ENCODE measurements at places on chromosomes 5 and 9.

- DNase-seq = no peak
These were observed 43.9 kb downstream of the PAM start for GRCh38 chr5:102799017-102799416.

DNA sequence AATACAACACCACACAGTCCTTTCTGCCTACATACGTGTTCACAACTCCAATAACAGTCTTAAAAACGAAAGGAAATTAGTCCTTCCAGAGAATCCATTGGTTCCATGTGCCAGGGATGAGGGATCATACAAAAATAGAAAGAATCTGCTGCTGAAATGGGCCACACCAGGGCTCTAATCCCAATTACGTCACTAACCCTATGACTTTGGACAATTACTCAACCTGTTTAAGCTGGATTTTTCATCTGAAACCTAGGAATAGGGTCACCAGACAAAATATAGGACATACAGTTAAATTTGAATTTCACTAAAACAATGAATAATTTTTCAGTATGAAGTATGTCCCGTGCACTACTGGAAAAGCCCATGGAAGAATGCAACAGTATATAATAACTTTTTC is 264.7 kb downstream of the YTHDC2 start:
- DNase-seq = no peak

DNA sequence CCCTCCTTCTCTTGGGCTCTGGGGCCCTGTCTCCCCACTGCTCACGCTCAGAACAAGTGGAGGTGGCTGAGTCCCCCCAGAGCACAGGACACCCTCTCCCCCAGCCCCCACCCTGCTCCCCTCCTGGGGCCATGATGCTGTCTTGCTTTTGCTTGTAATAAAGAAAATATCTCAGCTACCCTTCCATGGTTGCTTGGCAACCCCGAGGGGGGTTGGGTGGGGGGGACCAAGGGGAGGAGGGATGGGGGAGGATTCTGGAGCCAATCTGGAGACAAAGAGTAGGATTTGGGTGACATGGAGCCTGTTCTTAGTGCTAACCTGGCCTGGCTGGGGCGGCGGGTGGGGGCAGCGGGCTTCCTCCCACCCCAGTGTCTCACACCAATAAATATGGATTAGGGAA is 16.1 kb upstream of the CERCAM start:
- DNase-seq = no peak

GRCh38 chr9:98465799-98466198 is 210.3 kb upstream of the TBC1D2 start:
- DNase-seq = no peak

DNA sequence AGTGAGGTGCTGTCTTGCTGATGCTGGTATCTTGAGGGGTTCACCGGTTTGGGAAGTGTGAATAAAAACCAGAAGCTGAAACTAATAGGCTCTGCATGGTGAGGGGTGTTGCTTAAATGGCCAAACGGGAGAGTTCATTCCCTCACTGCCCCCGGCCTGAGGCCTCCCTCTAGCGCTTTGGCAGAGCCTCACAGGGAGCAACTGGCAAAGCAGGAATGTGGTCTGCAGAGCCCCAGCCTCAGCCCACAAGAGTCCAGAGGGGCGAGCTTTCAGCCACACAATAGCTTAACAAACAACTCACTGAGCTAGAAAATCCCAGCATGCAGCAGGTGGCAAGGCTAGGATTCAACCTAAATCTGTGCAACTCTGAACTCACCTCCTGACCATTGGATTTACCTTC is 234.8 kb downstream of the MED10 start:
- DNase-seq = no peak

DNA sequence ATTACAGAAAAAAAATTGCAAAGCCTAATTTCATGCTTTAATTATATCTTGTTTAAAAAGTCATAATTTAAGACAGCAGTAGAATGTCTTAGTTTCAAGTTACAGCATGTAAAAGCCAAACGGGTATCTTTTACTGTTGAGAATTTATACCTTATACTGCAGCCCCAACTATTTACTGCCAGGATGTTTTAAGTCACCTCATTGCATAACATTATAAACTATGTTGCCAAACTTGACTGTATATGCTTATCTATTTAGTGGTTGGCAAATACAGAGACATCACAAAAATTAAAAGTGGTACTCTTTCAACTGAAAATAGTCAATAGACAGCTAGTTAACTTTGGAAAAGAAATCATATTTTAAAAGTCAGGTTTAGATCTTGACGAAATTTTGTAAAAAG is 119.5 kb downstream of the EDIL3 start:
- DNase-seq = no peak

GRCh38 chr5:103918668-103919367 is 356.2 kb upstream of the NUDT12 start:
- DNase-seq = no peak

GRCh38 chr9:107983181-107983603 is 493.6 kb upstream of the KLF4 start:
- DNase-seq = no peak

DNA sequence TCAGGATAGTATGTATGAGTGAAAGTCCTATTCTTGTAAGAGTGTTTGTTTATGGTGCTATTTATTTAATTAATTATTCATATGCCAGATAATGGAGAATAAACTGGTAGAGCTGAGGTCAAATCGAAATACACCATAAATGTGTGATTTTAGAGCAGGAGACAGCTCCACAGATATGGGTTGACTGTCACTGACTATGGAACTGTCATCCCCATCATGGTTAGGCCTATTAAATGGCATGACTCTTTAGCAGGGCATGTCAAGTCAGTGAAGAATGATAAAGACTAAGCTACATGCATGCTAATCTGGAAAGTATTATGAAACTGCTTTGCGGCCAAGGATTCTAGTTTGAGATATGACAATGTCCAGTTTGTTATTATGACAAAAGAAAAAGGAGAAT is 658.6 kb downstream of the ISL1 start:
- no peak for DNase-seq

GRCh38 chr5:69213513-69214215 is 21.0 kb upstream of the CDK7 start:
- no peak for DNase-seq

DNA sequence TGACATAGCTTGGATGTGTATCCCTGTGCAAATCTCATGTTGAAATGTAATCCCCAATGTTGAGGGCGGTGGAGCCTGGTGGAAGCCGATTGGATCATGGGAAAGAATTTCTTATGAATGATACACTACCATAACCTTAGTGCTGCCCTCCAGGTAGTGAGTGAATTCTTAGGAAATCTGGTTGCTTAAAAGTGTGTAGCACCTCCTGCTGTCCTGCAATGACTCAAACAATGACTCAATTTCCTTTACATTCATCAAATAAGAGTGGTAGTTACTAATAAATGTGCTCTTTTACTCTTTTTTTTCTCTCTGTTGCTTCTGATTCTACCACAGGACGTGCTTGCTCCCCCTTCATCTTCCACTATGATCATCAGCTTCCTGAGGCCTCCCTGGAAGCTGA is 1696.0 kb upstream of the CDH9 start:
- no peak for DNase-seq

DNA sequence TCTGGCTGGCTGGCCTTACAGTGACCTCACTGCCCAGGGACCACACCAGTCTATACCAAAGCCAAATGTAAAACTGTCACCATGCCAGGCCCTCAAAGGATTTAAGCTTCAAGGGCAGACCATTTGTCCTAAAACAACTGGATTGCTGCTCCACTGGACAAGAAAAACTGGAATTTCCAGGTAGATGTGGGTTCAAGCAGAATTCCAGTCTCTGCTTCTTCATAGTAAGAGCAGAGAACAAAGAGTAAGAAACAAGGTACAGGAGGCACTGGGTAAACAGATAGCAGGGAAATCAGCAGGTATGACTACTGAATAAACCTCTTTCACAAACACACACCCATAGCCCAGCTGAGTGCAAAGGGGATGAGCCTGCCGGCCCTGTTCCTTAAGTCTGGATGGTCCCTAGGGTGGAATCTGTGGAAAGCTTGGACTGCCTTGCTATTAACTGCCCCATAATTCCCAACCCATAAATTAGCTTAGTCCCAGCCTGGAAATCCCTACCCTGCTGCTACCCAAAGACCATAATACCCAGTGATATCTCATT is 5.5 kb downstream of the B4GALT1 start:
- no peak for DNase-seq

DNA sequence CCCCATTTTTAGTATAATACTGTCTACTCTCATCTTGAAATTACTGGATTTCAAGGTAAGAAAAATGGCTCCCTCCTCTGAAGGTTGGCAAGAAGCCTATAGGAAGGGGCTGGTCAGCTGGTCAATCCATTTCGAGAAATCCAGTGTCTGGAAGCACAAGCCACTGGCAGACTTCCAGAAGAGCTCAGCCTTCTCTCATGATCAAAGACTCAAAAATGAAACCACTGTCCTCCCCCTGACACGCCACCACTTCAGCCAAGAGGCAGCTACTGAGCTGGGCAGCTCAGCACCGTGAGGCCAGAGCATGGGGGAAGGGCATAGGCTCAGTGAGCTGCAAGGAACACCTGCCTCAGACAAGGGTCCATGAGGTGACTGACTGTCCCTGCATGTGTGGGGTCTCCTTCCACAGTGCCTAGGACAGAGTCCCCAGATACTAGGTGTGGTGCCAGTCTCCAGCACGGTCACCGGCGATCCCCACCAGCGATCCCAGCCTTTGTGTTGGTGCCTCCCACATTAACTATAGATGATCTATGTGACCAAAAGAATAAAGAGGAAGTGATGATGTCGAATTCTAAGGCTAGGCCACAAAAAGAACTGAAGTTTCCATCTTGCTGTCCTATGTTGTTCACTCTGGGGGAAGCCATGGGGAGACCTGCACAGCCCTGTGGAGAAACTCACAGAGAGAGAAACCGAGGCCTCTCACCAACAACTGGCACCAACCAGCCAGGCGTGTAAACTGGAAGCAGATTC is 100.1 kb upstream of the LRRTM2 start:
- DNase-seq = no peak

- no peak for DNase-seq
These were observed 49.2 kb upstream of the SMIM32 start for GRCh38 chr5:136242136-136242535.

- no peak for DNase-seq
These were observed 129.5 kb upstream of the GAS1 start for GRCh38 chr9:87076825-87077224.

DNA sequence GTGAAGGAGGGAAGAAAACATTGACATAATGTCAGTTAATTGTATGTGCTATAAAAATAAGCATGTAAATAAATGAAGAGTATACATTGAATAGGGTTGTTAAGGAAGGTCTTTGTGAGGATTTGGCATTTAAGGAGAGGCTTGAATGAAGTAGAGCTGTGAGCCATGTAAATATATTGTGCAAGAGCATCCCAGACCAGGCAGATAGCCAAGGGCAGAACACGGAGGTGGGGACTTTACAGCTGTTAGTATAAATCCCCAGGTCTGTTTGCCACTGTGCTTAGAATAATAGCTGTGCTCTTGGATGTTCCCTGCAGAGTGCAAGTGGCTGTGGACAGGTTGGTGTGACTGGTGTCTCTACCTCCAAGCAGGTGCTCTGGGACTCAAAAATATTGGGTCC is 211.7 kb downstream of the LRRC70 start:
- DNase-seq = no peak

DNA sequence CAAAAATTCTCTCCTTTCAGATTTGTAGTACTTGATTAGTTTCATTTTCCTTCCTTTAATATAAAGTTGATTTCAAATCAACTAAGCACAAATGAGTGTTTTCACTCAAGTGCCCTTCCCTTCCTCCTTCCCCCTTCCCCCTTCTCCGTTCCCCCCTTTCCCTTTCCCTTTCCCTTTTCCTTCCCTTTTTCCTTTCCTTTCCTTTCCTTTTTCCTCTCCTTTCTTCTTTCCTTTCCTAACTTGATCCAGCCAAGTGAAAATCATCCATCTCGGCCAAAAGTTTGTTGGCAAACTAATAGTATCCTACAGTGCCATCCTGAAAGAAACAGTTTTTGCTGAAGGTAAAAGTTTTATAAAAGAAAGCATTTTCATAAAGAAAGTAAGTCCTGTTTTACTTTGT is 85.3 kb upstream of the CD180 start:
- DNase-seq = no peak

DNA sequence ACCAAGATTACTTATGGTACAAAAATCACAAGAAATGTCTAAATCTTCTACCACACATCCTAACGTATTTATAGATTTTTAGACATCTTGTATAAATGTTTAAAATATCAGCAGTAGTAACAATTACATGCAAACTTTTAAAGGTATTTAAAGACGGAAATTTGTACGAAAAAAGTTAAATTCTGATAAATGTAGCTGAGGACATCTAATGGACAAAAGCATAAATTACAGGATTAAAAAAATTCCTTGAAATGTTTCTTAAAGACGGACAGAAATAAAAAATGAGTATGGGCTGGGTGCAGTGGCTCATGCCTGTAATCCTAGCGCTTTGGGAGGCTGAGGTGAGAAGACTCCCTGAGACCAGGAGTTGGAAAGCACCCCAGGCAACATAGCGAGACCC is 15.8 kb downstream of the ERCC8 start:
- DNase-seq = no peak

Measured in stimulated activated CD8-positive, alpha-beta memory T cell treated with anti-CD3 and anti-CD28 coated beads, Interleukin-4, amount 100 ng/mL, for 1 hour (primary cell).